Body of pancreas (tissue), 4 donors: ENCODE measurements at places on chromosomes 3 and 15. TPM values are rescaled to one million over a fixed set of nuclear protein-coding genes. Genes with fewer than 3 reads are reported as not detected.

The ZNF620 gene
- 2.6 TPM for total RNA-seq

The NR1I2 gene
- not detected for total RNA-seq

The DZIP3 gene
- 8.8 TPM for total RNA-seq

The SCG3 gene
- 6.3 TPM for total RNA-seq

The HLTF gene
- total RNA-seq = 15.3 TPM

The SLC9C1 gene
- not detected for total RNA-seq

The ANKUB1 gene
- not detected for total RNA-seq

The MUC20 gene
- total RNA-seq = 11.2 TPM

The VPS8 gene
- 52.7 TPM for total RNA-seq

The CYP11A1 gene
- total RNA-seq = 0.26 TPM

The ISLR2 gene
- not detected for total RNA-seq

The SNURF gene
- 9.9 TPM for total RNA-seq

The GRAMD2A gene
- not detected for total RNA-seq
